ENCODE measurements at places on chromosomes 6 and 20. TPM values are rescaled to one million over a fixed set of nuclear protein-coding genes. Genes with fewer than 3 reads are reported as not detected.

- DNase-seq: no peak
Observed at GRCh38 chr6:39003492-39003891, 45.1 kb upstream of the GLP1R start.

- no peak for DNase-seq
Observed at GRCh38 chr20:50652702-50653294, 38.5 kb downstream of the RIPOR3 start.

- DNase-seq: no peak
Observed at GRCh38 chr6:110524305-110524704, 47.9 kb upstream of the SLC22A16 start.

DNA sequence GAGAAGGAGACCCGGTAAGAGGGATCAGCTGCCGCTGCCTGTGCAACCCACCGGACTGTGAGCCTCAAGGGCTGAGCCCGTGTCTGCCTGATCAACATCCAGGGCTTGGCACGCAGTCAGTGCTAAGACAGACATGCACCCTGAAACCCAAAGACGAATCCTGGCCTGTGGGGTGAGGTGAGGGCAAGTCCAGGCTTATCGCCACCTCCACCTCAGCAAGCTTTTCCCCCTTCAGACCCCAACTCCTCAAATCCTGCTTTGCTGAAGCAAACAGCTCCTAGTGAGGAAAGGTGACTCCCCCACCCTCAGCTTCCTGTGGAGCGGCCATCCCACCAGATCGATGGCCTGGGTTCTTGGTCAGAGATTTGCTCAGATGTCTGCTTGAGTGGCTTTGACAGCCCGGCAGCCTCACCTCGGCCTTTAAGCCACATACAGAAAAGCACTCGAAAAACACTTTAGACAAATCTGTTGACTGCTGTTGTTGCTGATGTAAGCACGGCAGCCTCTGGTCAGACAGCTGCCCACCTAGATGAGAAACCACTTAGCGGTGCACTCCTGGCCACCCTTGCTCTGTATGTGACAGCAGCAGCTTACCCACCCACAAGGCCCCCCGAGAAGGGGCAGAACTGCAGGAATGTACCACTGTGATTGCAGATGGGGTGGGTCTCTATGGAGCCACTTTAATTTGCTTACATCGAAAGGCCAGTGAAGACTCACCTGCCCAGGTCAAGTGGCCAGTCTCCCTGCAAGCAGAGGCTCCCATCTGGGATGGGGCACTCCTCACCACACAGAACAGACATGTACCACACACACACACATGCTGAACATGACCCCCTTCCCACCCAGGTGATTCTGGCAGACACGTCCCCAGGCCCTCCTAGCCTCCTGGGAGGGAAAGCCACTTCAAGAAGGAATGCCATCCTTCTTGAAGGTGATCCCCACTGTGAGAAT is 14.8 kb downstream of the MTCH1 start:
- no peak for DNase-seq

DNA sequence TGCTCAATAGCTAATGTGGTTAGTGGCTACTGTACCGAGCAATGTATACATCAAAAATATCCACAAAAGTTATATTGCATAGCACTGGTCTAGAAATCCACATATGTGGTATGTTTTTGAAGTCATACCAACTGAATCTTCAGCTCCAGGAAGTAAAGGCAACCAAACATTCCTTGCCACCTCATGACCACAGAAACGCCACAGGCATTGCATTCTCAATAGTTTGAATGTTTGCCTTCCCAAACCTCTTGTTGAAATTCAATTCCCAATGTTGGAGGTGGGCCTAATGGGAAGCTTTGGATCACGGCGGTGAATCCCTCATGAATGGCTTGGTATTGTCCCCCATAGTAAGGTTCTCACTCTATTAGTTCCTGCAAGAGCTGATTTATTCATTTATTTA is 18.2 kb upstream of the ZNF391 start:
- DNase-seq: no peak

GRCh38 chr6:80638213-80639055 is 532.0 kb downstream of the BCKDHB start:
- DNase-seq: no peak

- no peak for DNase-seq
Observed at GRCh38 chr6:68638230-68638900, 3.3 kb downstream of the ADGRB3 start.

Gene UNC93A
- total RNA-seq: not detected

Gene ZSCAN16
- total RNA-seq: 4.8 TPM

Gene OXT
- total RNA-seq: not detected

Gene PTCRA
- not detected for total RNA-seq

Gene PTPRK
- 3.2 TPM for total RNA-seq

Gene PFDN4
- total RNA-seq: 75.8 TPM
